ENCODE measurements at places on chromosomes 5 and 9.

GRCh38 chr9:136865768-136866103, 372 bp downstream of the EDF1 start:
- DNase-seq, result no peak

- no peak for DNase-seq
Observed at GRCh38 chr9:38424918-38425317, 664 bp upstream of the IGFBPL1 start.

DNA sequence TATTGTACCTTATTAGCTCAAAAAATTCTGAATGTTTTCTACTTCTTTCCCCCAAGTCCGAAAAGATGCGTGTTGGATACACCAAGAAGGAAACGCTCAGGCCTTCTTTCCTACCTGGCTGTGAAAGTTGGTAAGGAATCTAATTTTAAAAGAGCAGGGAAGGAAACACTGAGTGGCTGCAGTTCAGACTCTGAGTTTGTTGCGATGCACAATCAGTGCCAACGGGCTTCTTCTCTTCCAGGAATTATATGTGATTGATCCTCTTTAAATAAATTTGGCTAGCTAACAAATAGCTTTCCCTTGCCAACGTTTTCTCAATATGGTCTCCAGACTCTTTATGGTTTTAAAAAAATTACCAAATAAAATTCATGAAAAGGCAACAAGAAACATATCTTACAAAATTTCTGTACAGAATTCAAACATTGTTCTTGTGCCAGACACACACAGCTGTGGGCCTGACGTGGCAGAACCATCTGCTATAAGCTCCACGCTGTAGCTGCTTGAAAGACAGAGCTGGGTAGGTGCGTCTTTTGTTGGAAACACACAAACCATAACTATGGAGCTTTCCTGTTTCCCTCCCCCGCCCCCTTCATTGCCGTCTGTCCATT, 493.1 kb downstream of the ZNF608 start:
- DNase-seq, result no peak

DNA sequence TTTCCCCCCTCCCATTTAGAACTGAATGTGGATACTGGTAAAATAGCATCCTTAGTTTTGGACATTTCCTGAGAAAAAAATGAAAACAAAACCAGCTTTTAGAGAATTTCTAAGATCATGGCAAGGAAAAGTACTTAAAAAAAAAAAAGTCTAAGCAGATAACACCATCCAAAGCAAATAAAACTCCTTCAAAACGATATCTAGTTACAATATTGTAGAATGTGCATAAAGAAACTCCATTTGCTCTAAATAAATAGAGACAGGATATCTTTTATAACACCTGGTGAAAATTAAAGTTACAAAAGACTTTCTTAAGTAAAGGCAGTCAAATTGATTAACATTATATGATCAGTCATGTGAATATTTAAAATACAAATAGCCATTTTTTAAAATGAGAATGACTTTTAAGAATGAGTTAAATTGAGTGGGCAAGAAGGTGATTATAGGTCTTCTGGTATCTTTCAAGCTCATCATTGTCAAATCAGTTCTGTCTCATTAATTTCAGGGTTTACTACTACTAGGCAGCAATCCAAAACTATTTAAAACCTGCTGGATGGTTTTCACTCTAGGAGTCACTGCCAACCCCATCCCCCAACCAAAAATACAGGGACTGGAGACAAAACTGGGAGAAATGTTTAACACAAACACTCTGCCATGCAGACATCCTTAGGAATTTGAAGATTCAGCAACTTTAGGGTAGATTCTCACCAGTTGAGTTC, 382.6 kb downstream of the ADGRV1 start:
- no peak for DNase-seq

DNA sequence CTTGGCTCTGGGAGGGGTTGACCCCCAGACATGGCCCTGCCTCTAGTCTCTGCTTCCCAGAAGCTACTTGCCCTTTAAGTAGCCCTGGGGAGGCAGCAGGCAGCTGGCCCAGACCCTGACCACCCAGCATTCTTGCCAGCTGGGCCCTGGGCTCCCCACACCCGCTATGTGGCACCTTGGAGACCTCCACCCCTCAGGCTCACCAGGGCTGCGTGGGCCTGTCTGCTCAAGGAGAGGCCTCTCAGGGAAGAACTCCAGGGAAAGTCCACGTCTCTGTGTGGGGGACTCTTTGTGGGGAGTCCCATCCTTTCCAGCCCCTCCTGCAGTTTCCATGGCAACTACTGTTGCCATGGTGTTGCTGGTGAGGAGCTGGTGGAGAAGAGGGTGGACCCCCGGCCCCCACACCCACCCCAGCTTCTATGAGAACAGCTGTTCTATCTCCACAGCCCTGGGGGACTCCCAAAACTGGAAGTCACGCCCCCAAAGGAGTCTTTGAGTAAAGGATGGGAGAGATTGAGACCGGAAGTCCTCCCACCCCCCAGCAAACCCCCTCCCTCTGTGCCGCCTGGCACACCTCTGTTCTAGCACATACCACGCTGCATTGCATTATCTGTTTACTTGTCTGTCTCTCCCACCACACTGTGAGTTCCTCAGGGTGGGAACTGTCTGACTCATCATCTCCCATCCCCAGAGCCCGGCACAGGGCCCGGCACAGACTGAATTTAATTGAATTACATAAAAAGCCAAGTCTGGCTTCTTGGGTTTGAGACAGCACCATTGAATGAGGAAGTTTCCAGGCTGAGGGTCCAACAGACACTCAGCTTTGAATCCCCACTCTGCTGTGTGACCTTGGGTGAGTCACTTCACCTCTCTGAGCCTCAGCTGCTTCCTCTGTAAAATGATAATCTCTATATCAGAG, 12.6 kb downstream of the DNM1 start:
- no peak for DNase-seq

DNA sequence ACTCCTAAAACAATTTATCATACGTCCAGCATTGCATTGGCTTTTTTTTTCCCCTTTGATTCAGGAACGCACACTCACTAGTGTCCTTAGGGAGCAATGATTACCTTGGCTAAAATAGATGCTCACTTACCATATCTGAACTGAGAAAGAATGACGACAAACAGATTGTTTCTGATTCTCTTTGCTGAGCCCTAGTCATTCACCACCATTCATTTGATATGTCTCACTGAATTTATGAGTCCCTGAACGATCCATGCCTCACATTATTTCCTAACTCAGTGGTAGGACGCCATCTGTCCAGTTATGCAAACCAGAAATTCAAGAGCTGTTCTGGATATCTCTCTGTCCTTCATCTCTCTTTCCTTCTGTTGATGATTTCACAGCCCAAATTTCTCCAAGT, 39.3 kb upstream of the DAB2 start:
- no peak for DNase-seq

DNA sequence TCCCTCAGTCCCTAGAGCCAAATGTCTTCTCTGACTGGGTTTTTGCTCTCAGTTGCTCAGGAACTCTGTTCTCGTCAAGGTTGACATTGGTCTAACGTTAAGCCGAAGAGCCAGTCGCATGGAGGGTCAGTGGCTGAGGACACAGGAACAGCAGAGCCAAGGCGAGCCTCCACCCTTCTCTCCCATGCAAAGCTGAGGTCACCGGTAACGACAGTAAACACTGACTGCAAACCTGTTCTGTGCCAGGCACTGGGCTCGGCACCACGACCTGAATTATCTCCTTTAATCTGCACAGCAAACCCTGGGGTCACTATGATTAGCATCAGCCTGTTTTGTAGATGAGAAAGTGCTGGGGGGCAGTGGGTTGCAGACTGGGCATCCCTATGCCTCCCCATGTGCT, 171.0 kb downstream of the COL23A1 start:
- DNase-seq, result no peak

DNA sequence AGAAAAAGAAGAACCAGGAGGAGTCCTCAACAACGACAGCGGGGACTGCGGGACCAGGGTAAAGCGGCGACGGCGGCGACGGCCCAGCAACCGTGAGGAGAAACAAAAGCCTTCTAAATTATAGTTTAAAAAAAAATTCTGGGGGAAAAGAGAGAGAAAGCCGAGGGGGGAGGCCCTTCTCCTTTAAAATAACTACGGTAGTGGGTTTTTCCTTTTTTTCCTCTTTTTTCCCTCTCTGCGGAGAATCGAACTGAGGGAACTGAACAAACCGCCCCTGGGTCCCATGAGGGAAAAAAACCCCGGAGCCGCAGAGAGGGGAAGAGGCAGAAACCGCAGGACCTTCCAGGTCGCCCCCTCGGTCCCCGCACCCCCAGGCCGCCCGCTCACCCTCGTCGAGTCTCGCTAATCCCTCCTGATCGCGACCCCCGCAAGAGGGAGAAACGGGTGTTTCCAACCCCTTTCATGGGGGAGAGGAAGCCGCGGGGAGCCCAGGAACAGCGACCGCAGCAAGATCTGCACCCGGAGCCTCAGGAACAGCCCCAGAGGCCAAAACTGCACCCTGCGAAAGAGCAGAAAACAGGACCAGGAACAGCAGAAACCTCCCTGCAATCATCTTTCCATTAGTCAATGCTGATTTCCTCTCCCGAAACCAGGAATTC, 453 bp downstream of the CPEB4 start:
- no peak for DNase-seq

DNA sequence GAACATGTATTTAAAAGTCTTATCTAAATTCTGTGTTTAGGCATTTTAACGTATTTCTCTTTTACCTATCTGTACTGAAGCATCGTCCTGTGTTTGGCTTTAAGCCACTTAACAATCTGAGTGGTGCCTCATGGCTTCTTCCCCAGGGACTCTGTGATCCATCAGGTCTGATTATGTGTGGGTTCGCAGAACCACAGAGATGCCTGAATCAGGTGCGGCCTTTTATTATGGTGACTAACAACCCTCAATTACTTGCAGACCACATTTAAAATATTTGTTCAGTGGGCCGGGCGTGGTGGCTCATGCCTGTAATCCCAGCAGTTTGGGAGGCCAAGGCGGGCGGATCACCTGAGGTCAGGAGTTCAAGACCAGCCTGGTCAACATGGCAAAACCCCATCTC, 39.6 kb upstream of the SAP30L start:
- no peak for DNase-seq

DNA sequence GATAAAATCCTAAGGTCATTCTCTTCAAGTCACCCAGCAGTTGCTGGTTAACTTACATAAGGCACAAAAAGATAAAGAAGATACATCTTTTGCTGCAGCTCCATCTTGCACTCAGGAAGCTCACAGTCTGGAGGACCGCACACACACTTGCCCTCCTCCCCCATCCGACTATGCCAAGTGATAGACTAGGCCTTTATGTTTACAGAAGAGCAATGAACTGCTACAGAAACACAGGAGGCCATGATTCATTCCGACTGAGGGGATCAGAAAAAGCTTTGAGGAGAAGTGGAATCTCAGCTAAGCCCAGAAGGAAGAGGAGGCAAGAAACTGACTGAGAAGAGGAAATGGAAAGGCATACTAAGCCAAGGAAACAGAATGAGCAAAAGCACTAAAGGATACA, 17.4 kb downstream of the NRG2 start:
- DNase-seq, result no peak

- no peak for DNase-seq
Observed at GRCh38 chr9:121107881-121108280, 33.1 kb downstream of the CNTRL start.

DNA sequence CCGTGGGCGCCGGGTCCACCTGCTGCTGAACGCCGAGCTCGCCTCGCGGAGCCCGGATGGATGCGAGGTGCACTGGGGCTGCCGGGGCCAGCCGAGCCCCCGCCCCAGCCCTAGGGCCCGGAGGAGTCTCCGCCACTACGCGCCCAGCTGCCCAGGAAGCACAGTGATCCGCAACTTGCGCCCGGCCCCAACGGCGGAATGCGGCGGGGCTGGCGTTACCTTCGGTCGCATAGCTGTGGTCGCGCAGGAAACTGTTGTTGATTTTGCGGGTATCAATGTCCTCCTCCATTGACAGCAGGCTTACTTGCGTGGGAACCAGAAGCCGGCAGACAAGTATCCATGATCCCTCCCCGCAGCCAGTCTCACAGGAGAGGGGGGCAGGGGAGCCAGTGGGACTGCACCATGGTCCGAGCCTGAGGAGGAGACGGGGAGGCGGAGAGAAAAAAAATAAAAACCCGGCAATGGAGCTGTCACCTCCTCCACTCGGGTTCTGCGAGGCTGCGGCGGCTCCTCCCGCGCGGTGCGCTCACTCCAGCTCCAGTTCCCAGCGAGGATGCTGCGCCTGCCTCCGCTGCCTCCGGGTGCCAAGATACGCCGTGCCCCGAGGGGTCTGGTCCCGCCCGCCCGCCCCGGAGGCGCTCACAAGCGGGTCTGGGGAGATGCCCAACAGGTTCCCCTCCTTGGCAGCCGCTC, 628 bp downstream of the PPP2R2B start:
- DNase-seq, result peak; percentile 56
